Cardiac fibroblast (primary cell): ENCODE measurements at places on chromosomes 7 and 10.

GRCh38 chr7:35694161-35694783 lies 663 bp downstream of the HERPUD2 start:
- DNase-seq: peak; percentile 44

- no peak for DNase-seq
These were observed 18.1 kb downstream of the NOC3L start for GRCh38 chr10:94344522-94345122.

- DNase-seq: no peak
These were observed 1022.6 kb downstream of the KCNMA1 start for GRCh38 chr10:76615049-76615448.

GRCh38 chr7:144763291-144763690 lies 72.6 kb downstream of the TPK1 start:
- no peak for DNase-seq

- peak; percentile 15 for DNase-seq
These were observed 24.6 kb upstream of the BET1 start for GRCh38 chr7:94028768-94029167.

DNA sequence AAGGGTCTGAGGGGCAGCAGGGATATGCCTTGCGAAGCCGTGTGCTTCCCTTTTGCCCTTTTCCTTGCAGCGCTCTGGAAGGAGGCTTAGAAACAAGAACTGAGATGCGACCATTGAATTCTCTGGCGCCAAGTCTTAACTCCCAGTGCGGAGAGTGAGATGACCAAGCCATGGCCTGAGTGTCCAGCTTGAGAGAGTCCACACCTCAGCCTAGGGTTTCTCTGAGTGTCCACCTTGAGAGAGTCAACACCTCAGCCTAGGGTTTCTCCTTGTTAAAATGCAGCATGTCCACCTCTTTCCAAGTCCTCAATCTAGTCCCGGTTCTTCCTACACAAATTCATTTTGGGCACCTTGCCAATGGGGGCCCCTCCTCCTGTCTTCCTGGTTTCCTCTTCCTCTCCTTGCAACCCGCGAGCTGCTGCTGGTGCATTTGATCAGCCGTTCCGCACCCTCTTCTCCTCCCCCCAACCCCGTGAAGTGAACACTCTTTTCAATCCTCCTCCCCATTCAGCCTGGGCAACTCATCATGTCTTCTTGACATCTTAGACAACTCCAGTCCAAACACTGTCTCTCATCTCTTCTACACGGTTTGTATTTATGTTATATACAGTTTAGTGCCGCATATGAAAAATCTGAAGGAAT lies 178.2 kb upstream of the PITRM1 start:
- no peak for DNase-seq

DNA sequence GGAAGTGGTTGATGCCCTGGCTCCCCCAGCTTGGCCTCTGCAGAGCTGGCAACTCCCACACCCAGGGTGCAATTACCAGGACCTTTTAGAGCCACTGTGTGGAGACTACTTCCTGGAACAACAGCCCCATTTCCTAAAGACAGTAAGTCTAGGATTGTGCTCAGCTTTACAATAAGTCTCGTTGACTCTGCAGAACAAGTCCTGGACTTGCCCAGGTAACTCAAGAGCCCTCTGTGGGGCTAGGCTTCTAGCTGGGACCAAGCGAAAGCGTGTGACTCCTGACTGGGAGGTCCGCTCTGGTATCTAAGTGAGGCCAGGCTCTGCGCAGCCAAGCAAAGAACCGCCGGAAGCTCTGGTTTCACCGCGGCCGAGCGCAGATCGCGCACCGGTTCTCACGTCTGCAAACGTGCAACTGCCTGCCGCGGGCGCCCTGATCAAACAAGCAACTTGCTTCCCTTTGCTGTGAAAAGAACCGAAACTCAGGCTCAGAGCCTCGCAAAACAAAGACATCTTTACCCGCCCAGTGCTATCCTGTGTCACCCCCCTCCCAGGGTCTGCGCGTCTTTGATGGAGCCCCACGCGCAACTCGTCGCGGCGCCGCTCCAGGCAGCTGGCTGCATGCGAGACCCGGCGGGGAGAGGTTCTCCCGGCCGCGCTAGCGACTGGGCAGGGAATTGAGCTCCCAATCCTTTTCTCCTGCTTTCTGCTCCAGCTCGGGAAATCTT lies 4.4 kb upstream of the PDLIM1 start:
- DNase-seq: peak; percentile 51

- peak; percentile 14 for DNase-seq
These were observed 71.1 kb upstream of the TFEC start for GRCh38 chr7:116101704-116102103.

DNA sequence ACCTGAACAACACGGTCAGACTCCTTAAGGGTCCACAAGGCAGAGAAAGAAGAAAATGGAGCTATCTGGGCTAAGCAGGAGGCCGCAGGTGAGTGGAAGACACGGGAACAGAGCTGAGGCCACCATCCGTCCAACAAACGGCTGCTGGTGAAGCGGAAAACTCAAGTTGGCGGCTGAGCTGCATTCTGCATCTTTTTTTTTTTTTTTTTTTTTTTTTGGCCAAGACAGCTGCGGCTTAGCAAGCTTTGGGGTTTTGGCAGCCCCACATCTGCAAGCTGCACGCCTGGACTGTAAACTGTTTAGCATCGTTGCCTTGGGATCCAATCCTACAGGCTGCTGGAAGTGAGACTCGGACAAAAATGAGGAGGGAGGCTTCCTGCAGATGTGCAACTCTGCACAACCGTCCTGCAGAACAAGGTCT lies 37.4 kb downstream of the RGS10 start:
- DNase-seq: no peak

DNA sequence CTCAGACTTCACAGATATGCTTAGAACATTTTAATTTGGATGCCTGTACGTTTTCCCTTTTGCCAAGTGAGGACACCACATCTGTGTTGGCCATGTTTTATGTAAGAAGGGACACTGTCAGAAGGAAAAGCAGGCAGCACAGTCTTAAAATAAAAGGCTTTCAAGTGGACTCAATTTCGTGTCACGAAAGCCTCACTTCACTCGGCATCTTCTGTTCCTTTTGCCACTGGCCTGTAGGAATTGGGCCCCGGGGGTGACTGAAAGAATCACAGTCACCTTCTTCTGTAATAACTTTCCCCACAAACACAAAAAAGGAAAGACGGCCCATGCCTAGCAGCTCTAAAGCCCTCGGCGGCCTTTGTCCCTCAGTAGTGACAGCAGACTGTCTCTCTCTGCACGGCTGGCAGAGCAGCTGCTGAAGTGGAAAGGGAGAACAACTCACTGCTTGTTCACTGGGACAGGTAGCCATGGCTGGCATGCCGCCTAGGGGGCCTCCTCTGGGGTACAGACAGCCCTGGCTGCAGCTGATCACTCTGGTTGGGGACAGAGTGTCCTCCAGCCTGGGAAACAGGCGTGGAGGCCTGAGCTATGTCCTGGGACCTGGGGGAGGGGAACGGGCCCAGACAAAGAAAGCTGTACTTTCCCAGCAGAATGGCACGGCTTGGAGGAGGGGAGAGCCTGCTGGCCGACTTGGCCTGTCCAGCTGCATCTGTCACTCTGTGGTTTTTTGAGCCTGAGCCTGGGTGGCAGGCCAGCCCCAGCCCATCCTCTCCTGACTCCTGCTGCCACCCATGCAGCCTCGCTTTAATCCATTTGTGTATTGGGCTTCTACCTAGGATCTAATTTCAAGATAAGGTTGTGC lies 4.4 kb downstream of the RASSF4 start:
- peak; percentile 47 for DNase-seq

- DNase-seq: no peak
These were observed 37.0 kb upstream of the PDCD4 start for GRCh38 chr10:110834629-110835301.

- no peak for DNase-seq
These were observed 10.3 kb downstream of the TYW1 start for GRCh38 chr7:67006965-67007364.

DNA sequence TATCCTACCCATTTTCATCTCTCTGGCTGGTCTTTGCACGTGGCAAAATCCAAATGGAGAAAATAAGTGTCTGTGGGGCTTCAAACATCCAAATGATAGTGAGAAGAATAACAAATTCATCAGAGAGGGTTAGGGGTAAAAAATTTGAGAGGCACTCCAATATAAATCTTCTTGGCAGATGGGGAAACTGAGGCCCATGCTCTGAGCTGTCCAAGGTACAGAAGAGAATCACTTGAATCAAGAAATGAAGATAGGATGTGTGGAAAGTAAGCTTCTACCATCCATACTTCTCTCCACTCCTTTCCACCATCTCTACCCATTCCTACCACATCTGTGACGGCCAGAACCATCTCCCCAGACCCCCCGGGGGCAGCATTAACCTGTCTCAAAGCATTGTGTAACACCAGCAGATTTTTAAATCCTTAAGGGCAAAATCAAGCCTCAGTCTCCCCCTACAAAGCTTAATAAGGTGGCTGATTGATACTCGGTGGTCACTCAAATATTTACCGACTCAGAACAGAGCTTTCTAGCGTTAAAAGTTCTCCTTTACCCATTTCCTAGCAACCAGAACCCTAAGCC lies 818 bp downstream of the GOT1 start:
- no peak for DNase-seq

DNA sequence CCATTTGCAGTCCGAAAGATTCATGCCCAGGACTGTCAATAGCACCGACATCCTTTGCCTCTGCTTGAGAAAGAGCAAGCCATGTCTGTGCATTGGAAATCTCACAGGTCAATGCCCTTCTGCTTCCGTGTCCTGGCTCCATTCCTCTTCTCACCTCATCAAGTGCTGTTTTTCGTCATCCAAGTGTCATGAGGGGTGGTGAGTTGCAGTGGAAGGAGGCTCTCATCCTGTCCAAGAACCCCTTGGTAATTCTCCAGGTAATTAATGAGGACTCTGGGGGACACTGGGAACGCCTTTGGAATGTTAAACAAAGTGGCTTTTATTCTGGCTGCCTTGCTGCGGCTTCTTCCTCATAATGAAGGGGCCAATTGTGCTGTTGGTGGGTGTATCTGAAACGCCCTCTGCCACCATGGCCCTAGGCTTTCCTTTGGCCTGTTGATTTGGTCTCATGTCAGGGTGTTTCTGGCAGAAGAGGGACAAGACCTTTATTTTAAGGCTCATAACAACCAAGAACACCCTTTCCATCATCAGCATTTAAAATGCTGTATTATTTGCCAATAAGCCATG lies 57.7 kb downstream of the PPP1R3C start:
- peak; percentile 32 for DNase-seq

GRCh38 chr7:144991041-144991440 lies 155.2 kb upstream of the TPK1 start:
- no peak for DNase-seq

GRCh38 chr10:109732254-109732965 lies 190.9 kb downstream of the XPNPEP1 start:
- no peak for DNase-seq

DNA sequence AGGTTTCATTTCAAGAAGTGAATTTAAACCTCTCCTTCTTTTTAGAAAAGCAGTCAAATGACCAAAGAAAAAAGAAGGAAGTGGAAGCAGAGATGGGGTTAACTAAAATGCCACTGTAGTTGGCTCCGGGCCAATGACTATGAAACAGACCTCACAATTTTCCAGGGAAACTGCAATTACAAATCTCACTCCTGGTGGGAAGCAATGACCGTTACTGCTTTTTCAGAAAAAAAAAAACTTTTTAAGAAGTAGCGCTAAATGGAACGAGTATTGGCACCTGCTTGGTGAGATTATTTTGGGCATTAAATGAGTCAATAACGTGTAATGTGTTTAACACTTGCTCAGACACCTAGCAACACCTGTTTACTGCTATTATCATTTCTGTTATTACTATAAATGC lies 1.2 kb downstream of the SFRP4 start:
- DNase-seq: no peak

DNA sequence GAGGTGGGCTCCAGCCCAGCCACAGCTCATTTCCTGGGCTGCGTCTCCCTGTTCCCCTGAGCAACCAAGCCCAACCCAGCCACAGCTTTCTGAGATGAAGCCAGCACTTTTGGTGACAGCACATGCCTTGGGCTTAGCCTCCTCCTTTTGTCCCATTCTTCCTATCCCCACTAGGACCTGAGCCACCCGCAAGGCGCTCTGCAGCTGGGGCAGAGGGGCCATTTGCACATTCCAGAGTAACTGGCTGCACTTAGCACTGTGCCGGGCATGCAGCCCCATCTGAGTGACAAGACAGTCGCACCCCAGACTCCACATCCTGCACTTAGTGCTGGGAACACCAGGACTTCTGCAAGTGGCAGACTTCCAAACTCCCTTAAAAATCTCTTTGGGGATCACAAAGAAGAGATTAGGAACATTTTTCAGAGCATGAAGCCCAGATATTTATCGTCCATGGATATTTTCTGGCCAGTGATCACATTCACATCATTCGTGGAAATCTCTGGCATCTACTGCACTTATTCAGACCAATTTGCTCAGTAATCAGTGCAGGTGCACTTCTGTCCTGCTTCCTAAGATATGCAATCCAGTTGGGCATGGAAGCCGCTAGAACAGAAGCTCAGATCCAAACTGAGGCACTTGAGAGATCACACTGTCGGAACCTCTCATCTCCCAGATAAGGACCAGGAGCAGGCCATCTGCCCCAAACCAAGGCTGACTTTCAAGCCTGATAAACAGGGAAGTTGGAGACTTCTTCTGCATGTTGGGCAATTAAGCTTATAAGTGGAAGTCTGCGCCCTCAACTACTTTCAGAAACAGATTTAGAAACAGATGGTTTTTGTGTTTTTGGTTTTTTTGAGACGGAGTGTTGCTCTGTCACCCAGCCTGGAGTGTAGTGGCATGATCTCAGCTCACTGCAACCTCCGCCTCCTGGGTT lies 26.4 kb downstream of the CHST15 start:
- no peak for DNase-seq

DNA sequence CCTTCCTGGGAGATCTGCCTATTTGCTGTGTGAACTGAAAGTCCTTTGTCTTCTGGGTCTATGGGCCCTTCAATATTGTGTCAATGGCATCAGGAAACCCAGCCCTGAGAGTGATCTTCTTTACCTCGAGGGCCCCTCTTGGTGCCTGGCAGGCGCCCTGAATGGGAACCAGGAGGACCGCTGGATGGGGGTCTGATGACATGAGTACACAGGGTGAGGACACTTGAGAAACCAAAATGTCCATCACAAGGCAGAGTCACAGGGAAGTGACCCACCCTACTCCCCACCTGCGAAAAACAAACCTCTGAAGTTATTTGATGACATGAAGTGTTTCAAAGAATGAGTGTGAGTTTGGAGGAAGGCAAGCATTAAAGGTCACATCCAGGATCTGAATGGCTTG lies 17.3 kb downstream of the SFTPA1 start:
- no peak for DNase-seq

DNA sequence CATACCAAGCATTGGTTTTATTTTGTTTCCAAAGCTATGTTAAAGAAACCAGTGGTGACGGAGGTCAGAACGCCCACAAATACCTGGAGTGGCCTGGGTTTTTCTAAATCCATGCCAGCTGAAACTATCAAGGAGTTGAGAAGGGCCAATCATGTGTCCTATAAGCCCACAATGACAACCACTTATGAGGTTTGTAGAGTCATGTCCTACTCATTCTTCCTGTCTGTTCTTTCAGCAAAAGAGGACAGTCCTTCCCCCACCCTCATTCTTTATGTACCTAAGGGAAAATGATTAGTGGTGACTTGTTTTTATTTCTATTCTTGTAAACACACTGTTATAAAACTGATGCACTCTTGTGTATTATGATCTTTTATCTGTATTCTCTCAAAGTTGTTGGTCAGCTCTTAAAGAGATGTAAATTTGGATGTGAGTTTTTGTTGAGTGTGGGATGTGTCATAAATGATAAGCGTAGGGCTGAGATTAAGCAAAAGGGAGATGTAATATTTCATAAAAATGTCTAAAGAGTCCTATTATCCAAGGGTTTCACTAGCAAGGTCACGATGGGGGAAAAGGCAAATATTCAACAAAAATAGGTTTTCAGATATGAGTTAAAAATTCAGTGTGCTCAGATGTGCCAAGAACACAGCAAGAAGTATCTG lies 294.4 kb downstream of the BICC1 start:
- no peak for DNase-seq

- no peak for DNase-seq
These were observed 65.6 kb downstream of the SLC29A4 start for GRCh38 chr7:5348134-5349004.
